ENCODE measurements at places on chromosomes 5 and 9.

DNA sequence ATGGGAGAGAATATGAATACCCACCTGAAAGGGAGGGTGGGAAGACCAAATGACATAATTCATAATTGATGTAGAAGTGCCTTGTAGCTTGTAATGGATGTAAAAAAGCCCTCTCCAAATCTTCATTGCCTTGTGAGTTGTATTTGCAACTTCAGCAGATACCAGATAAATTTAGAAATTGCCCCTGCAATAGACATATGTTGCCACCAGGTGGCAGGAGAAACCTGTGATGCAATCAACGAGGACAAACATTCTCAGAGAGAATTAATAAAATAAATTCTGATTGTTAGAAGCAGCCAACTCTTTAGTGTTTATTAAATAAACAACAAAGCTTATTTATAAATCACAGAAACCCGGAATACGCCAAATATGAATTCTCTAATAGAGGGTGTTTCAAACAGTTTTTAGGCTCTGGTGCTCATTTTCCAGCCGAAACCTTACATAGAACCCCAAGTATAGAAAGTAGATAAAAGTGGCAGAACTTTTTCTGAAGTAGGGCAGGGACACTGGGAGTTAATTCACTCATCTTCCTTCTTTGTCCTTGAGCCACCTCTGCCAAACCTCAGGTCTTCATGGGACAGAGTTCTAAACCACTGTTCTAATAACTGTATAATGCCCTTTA, 147.8 kb downstream of the TMEM38B start:
- DNase-seq, result peak; percentile 38

DNA sequence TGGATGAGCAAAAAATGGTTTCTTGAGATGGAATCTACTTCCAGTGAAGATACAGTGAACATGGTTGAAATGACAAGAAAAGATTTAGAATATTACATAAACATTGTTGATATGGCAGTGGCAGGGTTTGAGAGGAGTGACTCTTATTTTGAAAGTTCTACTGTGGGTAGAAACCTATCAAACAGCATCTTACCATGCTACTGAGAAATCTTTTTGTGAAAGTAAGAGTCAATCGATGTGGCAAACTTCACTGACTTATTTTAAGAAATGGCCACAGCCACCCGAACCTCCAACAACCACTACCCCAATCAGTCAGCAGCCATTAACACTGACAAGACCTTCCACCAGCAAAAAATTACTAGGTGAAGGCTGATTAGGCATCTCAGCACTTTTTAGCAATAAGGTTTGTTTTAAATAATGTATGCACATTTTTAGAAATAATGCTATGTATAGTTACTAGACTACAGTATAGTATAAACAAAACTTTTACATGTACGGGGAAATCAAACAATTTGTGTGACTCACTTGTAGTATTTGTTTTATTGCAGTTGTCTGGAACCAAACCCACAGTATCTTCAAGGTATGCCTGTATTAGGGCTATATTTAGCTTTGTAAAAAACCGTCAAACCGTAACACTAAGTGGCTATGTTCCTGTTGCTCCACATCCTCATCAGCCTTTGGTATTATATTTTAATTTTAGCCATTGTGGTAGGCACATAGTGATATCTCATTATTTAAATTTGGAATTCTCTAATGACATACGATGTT, 30.6 kb upstream of the ADAMTS6 start:
- DNase-seq, result peak; percentile 40

DNA sequence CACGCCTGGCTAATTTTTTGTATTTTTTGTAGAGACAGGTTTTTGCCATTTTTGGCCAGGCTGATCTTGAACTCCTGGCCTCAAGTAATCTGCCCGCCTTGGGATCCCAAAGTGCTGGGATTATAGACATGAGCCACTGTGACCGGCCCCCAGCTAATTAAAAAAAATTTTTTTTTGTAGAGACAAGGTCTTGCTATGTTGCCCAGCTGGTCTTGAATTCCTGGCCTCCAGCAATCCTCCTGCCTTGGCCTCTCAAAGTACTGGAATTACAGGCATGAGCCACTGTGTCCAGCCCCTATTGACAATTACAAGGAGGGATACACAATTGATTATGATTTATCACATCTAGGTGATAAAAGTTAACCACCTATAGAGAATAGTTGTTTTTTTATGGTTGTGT, 59.5 kb downstream of the NR2F1 start:
- no peak for DNase-seq

GRCh38 chr5:41772785-41773442, 97.3 kb downstream of the OXCT1 start:
- no peak for DNase-seq

- no peak for DNase-seq
Measured at GRCh38 chr9:127184641-127185040, 62.2 kb upstream of the ANGPTL2 start.

DNA sequence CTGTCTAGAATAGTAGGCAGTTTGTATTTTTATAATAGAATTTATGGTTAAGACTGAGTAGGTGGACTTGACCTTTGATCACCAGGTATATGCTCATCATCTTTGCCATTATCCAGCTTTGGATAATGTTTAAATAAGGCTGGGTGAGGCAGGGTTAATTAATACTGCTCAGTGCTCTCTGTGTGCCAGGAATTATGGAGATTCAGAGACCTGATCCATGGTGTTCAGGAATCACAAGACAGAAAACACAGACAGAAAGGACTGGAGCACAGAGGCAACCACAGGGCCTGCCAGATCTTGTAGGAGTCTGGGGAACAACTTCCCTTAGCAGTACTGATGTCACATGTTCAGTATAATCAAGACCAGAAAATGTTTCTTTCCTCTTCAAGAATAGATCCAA, 186.3 kb upstream of the ADCY2 start:
- DNase-seq, result no peak
